ENCODE measurements at places on chromosomes 1 and 21.
A peak's percentile ranks its signal among the peaks of the same experiment; 100 is the strongest.

DNA sequence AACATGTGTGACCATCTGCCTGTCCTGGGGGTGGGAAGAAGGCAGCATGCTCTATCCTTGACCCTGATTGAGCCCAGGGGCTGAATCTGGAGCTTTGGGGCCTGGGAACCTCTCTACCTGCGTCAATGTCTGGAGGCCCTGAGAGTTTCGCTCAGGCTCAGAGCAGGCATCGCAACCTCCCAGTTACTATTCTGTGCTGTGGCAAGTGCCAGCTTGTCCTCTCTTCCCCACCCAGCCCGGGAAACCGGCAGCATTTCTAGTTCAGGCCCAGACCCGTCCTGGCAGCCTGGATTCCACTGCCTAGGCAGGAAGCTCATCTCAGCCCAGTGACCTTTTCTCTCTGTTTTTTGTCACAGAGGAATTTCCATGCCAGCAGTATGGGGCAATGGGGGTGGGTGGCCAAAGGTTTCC, 10.0 kb upstream of the IRF6 start:
- no peak for DNase-seq

GRCh38 chr1:172455451-172455850, 11.6 kb upstream of the PIGC start:
- DNase-seq, result no peak

DNA sequence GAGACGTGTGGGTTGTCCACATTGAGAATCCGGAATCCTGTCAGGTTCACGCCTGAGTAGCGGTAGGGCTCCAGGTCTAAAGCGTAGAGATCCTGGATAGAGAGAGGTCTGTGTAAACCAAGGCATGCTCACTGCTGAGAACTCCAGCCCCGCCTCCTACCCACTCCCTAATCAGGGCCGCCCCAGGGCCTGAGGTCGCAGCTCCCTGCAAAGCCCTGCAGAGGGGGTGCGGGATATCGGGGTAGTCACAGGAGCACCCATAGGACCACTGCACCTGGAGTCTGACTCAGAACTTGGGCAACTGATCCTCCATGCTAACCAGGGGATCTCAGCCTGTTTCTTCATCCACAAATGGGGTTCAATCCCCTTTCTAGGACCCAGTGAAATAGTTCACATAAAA, 174.4 kb downstream of the GRIK3 start:
- DNase-seq, result no peak

DNA sequence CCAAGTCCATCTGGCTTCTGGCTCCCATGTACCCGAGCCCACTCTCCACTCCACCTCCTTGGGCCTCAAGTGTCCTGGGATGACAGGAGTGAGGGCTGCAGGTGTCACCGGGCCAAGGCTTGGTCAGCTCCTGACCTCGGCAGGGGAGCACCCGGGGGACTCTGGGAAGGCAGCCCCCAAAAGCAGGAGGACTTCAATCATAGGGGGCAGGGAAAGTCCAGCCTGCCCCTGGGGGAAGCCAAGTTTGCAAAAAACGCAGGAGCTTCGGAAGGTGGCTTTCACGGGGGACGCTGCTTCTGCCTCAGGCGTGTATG, 56.8 kb downstream of the KCNAB2 start:
- no peak for DNase-seq

DNA sequence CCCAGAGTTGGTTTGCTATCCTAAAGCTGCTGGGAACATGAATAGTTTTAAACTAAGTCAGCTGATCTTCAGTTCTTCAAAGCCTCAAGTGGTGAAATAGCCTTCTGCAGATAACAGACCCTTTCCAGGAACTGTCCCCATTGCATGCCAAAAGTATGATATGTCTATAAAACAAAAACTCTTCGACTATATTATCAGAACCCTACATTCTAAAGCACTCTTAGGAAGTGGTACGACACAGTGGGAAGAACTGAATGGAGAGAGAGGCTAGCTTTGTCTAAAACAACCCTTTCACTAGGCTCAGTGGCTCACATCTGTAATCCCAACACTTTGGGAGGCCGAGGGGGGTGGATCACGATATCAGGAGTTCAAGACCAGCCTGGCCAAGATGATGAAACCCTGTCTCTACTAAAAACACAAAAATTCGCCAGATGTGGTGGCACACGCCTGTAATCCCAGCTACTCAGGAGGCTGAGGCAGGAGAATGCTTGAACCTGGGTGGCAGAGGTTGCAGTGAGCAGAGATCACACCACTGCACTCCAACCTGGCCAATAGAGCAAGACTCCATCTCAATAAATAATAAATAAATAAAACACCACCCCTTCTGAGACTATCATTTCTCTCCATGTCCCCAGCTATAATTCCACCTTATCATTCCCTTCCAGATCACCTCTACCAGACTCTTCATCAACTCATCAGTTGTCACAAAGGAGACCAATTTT, 2.2 kb upstream of the FRRS1 start:
- DNase-seq, result no peak

- DNase-seq, result no peak
Measured at GRCh38 chr1:183882335-183883167, 77.6 kb downstream of the RGL1 start.

DNA sequence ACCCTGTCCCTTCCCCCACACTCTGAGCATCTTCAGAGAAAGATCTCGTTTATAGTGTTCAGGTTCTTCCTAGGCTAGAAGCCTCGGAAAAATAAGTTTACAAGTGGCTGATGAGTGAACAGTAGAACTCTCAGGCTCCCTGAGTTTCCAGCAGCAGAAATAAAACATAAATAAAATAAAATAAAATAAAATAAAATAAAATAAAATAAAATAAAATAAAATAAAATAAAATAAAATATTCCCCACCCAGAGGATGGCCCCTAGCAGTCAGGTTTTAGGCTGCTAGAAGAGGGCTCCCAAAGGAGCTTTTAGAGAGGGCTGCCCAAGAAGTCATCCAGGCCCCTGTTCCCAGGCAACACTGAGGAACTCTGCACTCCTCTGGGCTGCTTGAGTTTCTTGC, 55.1 kb downstream of the KCNC4 start:
- DNase-seq, result no peak

- no peak for DNase-seq
Measured at GRCh38 chr1:234067581-234068337, 163.3 kb downstream of the SLC35F3 start.

DNA sequence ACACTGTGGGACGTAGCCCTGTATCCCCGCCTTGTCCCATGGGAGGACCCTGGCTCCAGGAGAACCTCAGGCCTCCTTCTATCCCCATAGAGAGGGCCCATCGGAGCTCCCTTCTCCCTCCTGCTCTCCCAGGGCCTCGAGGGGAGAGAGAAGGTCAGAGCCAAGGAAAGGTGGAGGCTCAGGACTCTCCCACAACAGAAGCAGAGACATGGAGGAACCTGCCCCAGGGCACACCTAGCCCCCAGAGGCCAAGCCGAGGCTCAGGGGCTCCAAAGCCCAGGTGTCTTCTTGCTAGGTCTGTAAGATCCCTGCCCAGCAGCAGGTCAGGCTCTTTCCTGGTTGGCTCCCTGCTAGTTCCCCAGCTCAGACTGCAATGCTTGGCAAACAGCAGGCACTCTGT, 34.4 kb upstream of the ARF1 start:
- DNase-seq, result no peak

- no peak for DNase-seq
Measured at GRCh38 chr1:99777752-99778151, 11.3 kb upstream of the FRRS1 start.

DNA sequence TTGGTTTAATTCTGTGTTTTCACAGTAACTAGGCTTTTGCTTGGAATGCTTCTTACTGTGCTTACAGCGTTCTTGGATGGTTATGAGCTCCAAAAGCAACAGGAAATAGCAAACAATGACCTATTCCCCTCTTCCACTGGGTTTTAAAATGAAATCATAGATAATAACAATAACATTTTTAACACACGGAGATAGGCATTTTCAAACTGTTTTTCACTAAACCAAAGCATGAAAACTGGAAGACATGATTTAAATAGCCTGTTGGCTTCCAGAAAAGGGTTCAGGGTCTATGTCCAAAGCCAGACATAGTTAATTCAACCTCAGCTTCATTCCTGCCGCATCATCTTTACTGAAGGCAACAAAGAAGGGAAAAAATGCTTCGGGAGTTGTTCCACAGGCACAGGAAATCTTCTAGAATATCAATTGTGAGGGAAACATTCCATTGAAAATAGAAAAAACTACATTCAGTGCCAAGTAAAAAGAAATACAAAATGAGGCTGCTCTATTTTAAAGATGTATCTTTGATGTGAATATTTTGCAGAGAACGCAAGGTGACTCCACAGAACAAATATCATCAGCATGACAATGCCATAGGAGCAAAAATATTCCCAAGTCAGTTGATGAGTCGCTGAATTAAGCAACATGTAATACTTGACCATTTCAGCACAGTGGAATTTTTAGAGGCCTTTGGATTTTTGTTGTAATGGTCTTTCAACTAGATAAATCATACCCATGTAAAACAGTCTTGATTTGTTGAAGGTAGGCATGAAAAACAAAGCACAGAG, 80.7 kb downstream of the NID1 start:
- peak; percentile 73 for DNase-seq

DNA sequence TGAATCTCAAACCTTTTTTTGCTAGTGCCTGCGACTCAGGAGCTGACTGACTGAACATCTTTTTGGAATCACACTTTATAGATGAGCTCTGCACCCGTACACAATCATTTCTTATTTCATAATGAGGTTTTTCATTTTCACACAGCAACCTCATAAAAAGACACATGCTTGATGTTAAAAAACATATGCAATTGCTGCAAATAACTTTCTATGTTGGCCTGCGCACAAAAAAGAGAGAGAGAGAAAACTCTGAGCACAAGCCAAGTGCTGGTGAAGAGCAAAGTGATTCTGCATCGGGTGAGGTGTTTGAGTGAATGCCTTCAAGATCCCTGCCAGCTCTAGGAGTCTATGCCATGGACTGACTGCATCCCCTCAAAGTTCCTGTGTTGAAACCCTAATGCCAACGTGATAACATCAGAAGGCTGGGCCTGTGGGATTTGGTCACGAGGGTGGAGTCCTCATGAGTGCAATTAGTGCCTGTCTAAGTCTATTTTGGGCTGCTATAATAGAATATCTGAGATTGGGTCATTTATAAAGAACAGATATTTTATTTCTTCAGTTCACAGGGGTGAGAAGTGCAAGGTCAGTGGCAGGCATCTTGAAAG, 36.6 kb downstream of the C1orf87 start:
- DNase-seq, result peak; percentile 7

DNA sequence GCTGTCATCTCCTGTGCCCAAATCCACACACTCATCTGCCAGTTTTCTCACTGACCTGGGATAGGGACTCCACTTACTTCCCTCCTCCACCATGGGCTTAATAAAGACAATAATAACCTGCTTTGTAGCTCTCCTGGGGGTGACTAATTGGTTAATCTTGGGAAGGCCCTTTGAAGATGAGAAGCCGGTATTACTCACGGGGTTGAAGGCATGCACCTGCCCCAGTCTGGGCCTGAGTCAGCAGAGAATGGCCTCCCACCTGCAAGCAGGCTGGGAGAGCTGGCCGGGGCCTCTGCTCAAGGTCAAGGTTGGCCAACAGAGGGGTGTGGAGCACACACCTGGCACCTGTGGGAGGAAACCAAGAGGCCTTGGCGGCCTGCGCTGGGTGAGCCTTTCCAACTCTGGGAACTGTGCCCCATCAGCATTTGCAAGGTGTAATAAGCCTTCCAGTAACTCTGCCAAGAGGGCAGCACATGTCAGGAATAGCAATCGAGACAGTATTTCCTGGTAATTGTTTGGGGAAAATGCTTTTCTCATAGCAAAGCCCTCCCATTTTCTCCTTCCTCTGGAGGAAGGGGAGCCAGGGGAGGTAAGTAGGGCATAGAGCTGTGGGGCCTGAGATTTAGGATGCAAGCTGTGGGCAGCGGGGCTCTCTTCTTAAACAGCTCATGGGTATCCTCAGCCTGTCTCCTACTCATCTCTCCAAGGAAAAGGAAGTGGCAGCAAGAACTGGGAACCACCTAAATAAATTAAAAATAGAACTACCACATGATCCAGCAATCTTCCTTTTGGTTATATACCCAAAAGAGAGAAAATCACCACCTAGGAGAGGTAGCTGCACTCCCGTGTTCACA, 49.0 kb downstream of the TOMM20 start:
- no peak for DNase-seq

DNA sequence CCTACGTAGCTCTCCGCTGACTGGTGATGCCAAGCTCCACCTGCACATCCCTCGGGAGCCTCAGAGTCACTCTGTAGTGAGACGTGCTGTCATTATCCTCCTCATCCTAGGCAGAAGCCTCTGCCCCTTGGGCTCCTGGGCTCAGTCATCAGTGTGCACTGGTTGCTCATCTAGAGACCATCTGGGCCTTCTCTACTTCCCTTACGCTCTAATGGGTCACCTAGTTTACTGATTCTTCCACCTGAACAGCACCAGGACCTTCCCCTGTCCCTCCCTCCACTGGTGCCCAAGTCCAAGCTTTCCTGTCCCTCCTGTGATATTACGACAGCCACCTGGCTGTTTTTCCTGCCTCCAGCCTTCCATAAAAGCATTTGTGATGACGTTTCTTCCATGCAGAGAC, 136.1 kb upstream of the ERRFI1 start:
- no peak for DNase-seq

GRCh38 chr1:223199094-223199647, 56.1 kb upstream of the TLR5 start:
- DNase-seq, result no peak

DNA sequence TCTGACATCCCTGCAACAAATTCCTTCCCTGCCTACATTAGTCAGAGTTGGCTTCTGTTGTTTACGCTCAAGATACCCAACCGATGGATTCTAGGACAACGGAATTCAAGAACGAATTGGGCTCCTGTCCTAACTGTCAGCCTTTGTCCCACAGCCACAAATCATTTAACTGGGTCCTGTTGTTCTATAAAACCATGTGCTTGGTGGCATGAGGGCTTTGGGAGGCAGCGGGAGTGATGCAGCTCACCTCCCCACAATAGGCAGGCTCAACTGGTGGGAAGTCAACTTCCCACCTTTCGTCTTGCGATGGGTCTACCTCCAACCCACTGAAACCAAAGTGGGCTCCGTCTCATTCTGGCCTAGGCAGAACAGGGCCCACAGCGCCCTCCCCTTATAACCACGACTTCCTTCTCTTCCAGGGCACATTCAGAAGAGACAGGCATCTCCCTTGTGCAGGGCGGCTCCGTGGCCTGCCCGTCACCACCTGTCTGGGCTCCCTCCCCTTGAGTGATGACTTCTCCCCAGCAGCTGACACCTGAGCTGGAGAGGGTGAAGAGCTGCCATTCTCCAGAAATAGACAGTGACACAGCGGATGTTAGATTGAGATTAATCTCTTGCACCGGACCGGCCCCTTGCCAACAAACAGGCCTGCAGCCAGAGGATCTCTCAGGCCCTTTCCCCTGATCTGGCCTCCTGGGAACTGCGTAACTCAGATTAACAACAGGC, 26.5 kb downstream of the LRRC38 start:
- no peak for DNase-seq

DNA sequence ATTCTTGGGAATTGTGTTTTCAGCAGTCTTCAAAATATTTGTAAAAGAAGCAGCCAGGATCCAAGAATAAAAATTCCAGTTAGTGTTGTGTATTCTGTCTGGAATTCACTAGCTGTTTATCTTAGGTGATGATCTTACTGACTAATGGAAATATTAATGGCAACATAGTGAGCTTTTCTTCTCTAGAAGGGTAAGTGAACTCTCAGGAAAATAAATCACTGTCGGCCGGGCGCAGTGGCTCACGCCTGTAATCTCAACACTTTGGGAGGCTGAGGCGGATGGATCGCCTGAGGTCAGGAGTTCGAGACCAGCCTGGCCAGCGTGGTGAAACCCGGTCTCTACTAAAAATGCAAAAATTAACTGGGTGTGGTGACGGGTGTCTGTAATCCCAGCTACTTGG, 87.4 kb upstream of the KIF1B start:
- peak; percentile 58 for DNase-seq

- no peak for DNase-seq
Measured at GRCh38 chr1:56627636-56628039, 17.5 kb upstream of the PRKAA2 start.
